ENCODE measurements at places on chromosomes 5 and 9.

DNA sequence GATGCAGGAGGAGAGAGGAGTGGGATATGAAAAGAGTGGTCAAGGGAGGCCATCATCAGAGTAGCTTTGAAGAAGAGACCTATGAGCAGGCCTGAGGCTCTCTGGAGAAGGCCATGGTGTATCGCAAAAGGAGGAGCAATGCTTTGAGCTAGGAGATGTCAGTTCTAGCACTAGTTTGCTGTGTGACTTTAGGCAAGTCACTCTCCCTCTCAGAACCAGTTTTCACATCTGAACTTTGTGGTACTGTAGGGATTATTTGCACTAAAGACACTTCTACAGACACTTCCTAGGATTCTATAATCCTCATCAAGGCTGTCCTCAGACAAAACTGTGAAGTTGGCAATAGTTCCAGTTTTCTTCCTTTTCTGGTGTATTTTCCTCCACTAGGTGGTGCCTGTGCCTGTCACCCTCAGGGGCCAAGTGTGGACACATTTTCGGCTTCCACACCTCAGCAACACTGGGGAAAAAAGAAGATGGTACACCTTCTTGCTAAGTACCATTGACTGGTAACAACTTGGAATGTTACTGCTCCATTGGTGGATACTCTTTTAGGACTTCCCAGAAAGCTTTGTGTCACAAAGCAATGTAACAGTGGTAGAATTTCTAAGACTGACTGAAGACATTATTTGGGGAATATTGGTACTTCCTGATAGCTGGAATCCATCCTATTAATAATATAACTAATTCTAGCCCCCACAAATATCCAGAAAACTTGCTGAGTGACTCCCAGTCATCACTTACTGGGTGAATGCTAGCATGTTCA, 9.9 kb downstream of the PAPPA start:
- no peak overlapping the region for H3K4me3 ChIP-seq
- no peak for DNase-seq
- H3K27ac ChIP-seq = no peak overlapping the region
- H3K36me3 ChIP-seq = no peaks in the 10 kb centered on the region
- H3K27me3 ChIP-seq = peaks cover 16% of the 10 kb centered on the region

GRCh38 chr5:54285686-54286085, 24.7 kb downstream of the ARL15 start:
- H3K27me3 ChIP-seq = no peaks in the 10 kb centered on the region
- peaks cover 10% of the 10 kb centered on the region for H3K36me3 ChIP-seq
- peaks cover 5% of the 10 kb centered on the region for H3K4me1 ChIP-seq
- H3K4me3 ChIP-seq = no peak overlapping the region
- no peak for DNase-seq

DNA sequence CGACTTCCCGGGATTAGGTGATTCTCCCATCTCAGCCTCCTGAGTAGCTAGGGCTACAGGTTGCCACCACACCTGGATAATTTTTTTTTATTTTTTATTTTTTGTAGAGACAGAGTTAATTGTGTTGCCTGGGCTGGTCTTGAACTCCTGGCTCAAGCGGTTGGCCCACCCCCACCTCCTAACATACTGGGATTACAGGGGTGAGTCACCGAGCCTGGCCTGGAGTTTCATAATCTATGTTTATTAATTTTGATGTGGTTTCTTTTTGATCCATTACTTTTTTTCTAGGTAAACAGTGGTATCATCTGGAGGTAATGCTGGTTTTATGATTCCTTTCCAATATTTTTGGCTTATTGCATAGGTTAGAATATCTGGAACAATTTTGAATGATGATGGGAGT, 54.2 kb downstream of the KIAA1958 start:
- no peak for DNase-seq
- H3K4me1 ChIP-seq = peaks cover 7% of the 10 kb centered on the region
- H3K27ac ChIP-seq = no peak overlapping the region
- no peaks in the 10 kb centered on the region for H3K27me3 ChIP-seq
- H3K36me3 ChIP-seq = peaks cover 7% of the 10 kb centered on the region

- peaks cover 2% of the 10 kb centered on the region for H3K27me3 ChIP-seq
- no peaks in the 10 kb centered on the region for H3K4me1 ChIP-seq
- H3K4me3 ChIP-seq = no peak overlapping the region
- DNase-seq = no peak
- no peak overlapping the region for H3K27ac ChIP-seq
These were observed 70.5 kb downstream of the DMRT2 start for GRCh38 chr9:1120500-1121165.

GRCh38 chr5:169696621-169697510, 59.8 kb downstream of the DOCK2 start:
- no peak overlapping the region for H3K4me3 ChIP-seq
- H3K27ac ChIP-seq = no peak overlapping the region
- H3K27me3 ChIP-seq = no peaks in the 10 kb centered on the region
- H3K36me3 ChIP-seq = peaks cover 53% of the 10 kb centered on the region

DNA sequence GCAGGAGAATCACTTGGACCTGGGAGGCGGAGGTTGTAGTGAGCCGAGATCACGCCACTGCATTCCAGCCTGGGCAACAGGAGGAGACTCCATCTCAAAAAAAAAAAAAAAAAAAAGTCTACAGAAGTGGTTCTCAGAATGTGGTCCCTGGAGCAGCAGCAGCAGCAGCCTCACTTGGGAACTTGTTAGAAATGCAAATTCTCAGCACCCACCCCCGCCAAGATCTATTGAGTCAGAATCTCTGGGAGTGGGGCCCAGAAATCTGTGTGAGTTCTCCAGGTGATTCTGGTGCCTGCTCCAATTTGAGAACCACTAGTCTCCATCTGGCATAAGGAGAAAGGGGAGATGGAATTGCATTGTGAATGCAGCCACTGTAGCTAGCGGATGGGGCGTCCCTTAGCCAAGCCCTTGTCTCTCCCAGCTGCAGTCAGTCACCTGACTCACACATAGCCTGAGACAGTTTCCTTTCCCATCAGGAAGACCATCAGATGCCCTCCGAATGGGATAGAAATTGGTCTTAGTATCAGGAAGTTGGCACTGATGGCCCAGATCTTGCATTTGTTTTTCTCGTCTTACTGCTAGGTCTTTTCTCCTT, 12.2 kb upstream of the PTCH1 start:
- no peak overlapping the region for H3K4me3 ChIP-seq
- DNase-seq = no peak
- no peaks in the 10 kb centered on the region for H3K36me3 ChIP-seq
- no peaks in the 10 kb centered on the region for H3K4me1 ChIP-seq
- no peak overlapping the region for H3K27ac ChIP-seq

DNA sequence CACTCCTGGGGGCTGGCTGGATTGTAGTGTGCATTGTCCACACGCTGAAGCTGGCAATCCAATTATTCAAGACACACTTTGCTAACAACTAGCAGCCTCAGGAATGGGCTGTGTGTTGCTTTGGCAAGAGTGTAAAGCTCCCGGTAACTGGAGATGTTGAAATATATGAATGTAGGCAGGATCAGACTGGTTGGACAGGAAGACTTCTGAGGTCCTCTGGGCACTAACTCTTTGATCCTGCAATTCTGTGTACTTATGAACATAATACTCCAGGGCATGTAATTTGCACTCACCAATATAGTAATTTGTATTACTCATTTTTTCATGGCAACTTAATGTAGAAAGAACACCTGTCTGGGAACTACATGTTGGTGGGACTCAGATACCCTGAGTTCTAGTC, 106.7 kb upstream of the SLC28A3 start:
- no peak for DNase-seq
- no peak overlapping the region for H3K27ac ChIP-seq
- H3K27me3 ChIP-seq = no peaks in the 10 kb centered on the region
- no peaks in the 10 kb centered on the region for H3K36me3 ChIP-seq
- no peaks in the 10 kb centered on the region for H3K4me1 ChIP-seq

DNA sequence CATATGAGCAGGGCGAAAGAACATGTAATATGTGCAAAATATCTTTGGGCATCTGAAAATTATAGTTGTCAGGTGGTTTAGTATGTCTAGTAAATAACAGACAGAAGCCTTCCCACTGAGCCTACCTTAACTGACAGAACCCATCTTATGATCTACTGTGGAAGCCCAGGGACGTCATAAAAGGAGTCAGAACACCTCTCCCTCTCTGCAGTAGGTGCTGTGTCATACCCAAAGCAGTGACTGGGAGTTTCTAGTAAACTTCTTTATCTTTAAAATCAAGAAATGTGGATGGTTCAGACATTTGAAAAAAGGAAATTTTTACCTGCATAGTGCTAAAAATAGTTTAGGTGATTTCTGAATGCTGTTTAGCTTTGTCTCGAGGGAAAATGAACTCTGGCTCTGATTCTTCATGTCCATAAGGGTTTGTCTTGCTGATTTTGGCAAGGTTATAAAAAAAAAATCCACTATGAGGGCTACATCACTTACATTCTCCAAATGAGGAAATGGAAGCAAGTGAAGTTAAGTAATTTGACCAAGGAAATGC, 104.0 kb downstream of the NUDT12 start:
- H3K27ac ChIP-seq = no peak overlapping the region
- H3K4me3 ChIP-seq = no peak overlapping the region
- no peaks in the 10 kb centered on the region for H3K4me1 ChIP-seq
- peaks cover 7% of the 10 kb centered on the region for H3K27me3 ChIP-seq
- H3K36me3 ChIP-seq = no peaks in the 10 kb centered on the region
- no peak for DNase-seq

GRCh38 chr5:68467208-68467607, 251.7 kb downstream of the PIK3R1 start:
- no peaks in the 10 kb centered on the region for H3K4me1 ChIP-seq
- no peak for DNase-seq
- H3K27ac ChIP-seq = no peak overlapping the region
- no peaks in the 10 kb centered on the region for H3K36me3 ChIP-seq
- no peak overlapping the region for H3K4me3 ChIP-seq
- peaks cover 2% of the 10 kb centered on the region for H3K27me3 ChIP-seq

- no peak overlapping the region for H3K4me3 ChIP-seq
- H3K27ac ChIP-seq = no peak overlapping the region
- DNase-seq = no peak
- no peaks in the 10 kb centered on the region for H3K4me1 ChIP-seq
These were observed 198.3 kb downstream of the FER start for GRCh38 chr5:108946008-108946407.

GRCh38 chr5:143850050-143850683, 38.2 kb downstream of the HMHB1 start:
- H3K27ac ChIP-seq = no peak overlapping the region
- DNase-seq = no peak
- H3K4me1 ChIP-seq = peaks cover 5% of the 10 kb centered on the region
- no peaks in the 10 kb centered on the region for H3K27me3 ChIP-seq
- no peak overlapping the region for H3K4me3 ChIP-seq

DNA sequence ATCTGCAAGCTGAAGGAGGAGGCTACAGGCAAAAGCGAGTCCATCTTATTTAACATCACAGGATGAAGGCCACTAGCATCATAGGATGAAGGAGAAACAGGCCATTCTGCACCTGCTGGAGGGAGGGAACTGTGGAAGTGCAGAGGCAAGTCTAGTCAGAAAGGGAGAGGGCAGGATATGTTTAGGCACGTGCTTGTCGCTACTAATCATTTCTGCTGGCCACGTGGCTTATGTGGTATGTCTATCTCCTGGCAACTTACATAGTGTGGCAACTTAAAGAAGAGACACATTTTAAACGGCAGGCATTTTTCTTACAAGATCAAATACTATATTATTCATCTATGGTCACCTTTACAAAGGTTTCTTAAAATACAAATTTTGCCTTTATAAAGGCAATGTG, 74.0 kb downstream of the GNAQ start:
- H3K36me3 ChIP-seq = peaks cover 2% of the 10 kb centered on the region
- no peak overlapping the region for H3K27ac ChIP-seq
- H3K4me3 ChIP-seq = no peak overlapping the region
- H3K4me1 ChIP-seq = peaks cover 57% of the 10 kb centered on the region

GRCh38 chr5:146273109-146273508, 65.5 kb upstream of the POU4F3 start:
- peaks cover 36% of the 10 kb centered on the region for H3K36me3 ChIP-seq
- no peaks in the 10 kb centered on the region for H3K27me3 ChIP-seq
- DNase-seq = no peak
- no peak overlapping the region for H3K27ac ChIP-seq

GRCh38 chr5:142364251-142365145, 39.7 kb upstream of the SPRY4 start:
- H3K4me3 ChIP-seq = no peak overlapping the region
- DNase-seq = no peak
- H3K36me3 ChIP-seq = no peaks in the 10 kb centered on the region
- no peak overlapping the region for H3K27ac ChIP-seq

- H3K4me1 ChIP-seq = peaks cover 58% of the 10 kb centered on the region
- H3K4me3 ChIP-seq = no peak overlapping the region
- DNase-seq = no peak
- peaks cover 40% of the 10 kb centered on the region for H3K36me3 ChIP-seq
- H3K27ac ChIP-seq = peak overlapping the region; percentile 72
These were observed 4.4 kb upstream of the PRR7 start for GRCh38 chr5:177442066-177442826.

DNA sequence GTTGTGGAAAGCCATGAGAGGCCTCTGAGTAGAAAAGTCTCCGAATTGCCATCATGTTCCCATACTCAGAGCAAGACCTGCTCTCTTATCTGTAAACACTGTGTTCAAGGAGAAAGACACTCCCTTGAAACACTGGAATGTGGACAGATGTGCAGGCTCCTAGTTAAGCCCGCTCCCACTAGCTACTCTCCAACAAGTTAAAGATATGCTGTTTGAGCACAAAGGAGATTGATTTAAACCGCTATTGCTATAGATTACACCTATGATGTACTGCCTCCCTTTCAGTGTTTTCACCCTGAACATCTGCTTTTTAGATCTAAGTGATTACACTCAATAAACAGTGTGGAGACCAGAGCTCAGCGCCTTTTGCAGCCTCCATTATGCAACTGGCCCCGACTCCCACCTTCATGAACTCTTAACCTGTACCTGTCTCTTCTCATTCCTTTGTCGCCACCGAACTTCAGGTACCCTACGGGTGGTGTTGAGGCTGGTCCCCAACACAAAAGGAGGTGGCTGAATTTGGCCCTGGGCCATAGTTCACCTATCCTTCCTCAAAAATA, 47.5 kb downstream of the TMEM245 start:
- DNase-seq = no peak
- H3K4me3 ChIP-seq = no peak overlapping the region
- peaks cover 32% of the 10 kb centered on the region for H3K36me3 ChIP-seq

- no peak overlapping the region for H3K27ac ChIP-seq
- no peak for DNase-seq
- no peaks in the 10 kb centered on the region for H3K36me3 ChIP-seq
- H3K27me3 ChIP-seq = peaks cover 7% of the 10 kb centered on the region
These were observed 36.7 kb downstream of the GSN start for GRCh38 chr9:121304707-121305106.

DNA sequence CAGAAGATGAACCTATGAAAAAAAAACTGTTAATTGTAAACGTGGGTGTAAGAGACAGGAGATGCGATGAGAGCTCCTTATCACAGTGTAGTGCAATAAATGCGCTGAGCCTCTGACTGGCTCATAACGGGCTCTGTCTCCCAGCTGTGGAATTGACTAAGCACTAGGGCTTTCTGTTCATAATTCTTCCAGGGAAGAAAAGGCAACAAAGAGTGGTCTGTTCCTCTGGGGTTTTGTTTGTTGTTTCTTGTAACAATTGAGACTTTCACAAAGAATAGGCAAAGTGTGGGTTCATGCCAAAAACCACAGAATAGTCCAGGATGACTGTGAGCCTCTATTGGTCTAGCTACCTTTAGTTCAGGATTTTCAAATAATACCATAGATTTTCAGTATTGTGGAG, 39.4 kb downstream of the UBE2QL1 start:
- no peaks in the 10 kb centered on the region for H3K36me3 ChIP-seq
- DNase-seq = no peak
- H3K27me3 ChIP-seq = peaks cover 8% of the 10 kb centered on the region
- H3K27ac ChIP-seq = no peak overlapping the region
- no peak overlapping the region for H3K4me3 ChIP-seq

All from activated CD8-positive, alpha-beta T cell treated with anti-CD3 and anti-CD28 coated beads for 36 hours (primary cell).